NCI-H774 (cell line): ENCODE measurements at places on chromosomes 5 and 9.

GRCh38 chr5:177086654-177087397, at the start of gene FGFR4:
TSS of gene FGFR4 (plus strand) at chr5:177086915. CDS start at chr5:177089603, 2,688 bp downstream.
- peak; percentile 77 for DNase-seq

DNA sequence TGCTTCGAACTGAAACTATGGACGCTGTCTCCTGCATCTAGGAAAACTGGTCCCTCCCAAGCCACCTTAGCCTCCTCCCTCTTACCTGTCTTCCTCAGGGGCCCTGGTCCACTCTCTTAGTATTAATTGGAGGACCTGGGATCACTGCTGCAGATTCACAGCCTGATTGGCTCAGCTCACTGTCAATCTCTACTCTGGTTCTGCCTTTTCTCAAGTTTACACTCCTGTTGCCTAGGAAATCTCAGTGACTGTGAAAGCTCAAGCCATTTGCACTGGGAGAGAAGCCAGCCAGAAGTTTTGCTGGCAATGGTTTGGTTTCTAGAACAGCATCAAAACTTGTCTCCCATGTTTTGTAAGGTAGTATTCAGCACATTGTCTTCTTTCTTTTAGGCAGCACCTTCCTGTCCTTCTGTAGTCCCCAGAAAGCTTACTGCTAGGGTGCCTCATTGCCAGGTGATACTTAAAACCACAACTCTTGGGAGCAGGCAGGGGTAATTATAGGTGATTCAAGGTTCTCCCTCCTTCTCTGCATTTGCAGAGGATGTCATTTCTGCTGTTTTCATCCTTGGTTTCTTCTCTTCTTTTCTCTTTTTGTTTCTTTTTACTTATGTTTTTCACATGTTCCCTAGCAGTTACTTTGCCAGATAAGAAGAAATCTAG, at the start of gene CAPSL:
Gene CAPSL, minus strand, starts transcription at position 55 of the 660 bp plus-strand sequence. CDS start 17,502 bp downstream, outside the sequence.
- DNase-seq: peak; percentile 95

- DNase-seq: no peak
Measured at GRCh38 chr9:81132318-81132717, 557.0 kb downstream of the TLE1 start.

GRCh38 chr5:107806705-107807104, 136.0 kb upstream of the EFNA5 start:
- no peak for DNase-seq

GRCh38 chr5:53364061-53364460, 116.4 kb upstream of the FST start:
- no peak for DNase-seq

GRCh38 chr9:114616684-114617520, 5.8 kb downstream of the TMEM268 start:
- no peak for DNase-seq

GRCh38 chr5:149995385-149996204, 4.9 kb downstream of the TIGD6 start:
- DNase-seq: no peak

- DNase-seq: no peak
Measured at GRCh38 chr5:6159832-6160430, 218.4 kb downstream of the MED10 start.

GRCh38 chr5:171207256-171207847, 101.7 kb upstream of the TLX3 start:
- no peak for DNase-seq

- DNase-seq: no peak
Measured at GRCh38 chr9:6230037-6230780, 14.6 kb downstream of the IL33 start.

DNA sequence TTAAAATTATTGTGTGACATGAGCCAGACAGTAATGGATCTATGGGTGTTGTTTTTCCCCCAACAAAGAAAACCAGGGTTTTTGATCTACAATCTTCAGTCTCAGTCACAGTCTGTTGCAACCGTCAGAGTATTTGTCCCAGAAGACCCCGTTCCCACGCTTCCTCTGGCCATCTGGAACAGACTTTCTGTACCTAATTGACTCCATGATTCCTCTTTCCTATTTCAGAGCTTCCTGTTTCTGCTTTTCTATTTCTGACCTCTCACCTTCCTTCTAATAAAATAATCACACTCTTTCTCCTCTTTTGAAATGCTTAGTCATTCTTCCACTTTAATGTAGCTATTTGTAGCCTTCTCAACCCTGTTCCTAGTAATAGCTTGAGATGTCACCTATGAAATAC, 1044.8 kb downstream of the DTWD2 start:
- DNase-seq: no peak

DNA sequence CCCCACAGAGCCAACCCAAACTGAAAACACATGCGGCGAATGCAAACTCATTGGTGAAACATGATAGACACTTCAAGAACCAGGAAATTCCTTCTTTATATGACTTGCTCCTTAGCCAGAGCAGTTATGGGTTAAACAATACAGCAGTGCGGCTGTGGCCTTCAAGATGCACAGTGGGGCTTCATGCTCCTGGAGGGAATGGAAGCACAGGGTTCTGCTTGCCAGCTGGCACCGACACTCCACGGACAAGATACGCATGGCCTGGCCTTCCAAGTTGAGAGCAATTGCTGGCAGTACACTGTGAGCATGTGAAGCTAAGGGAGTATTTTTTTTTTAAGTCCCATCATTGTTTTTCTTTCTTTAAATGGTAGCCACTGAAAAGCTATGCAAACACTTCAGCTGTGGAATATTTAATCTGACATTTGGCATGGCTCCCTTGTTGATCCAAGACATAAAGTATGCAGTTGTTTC, 451.6 kb upstream of the CD180 start:
- peak; percentile 47 for DNase-seq

GRCh38 chr5:13740471-13740870, 204.0 kb downstream of the DNAH5 start:
- DNase-seq: no peak

DNA sequence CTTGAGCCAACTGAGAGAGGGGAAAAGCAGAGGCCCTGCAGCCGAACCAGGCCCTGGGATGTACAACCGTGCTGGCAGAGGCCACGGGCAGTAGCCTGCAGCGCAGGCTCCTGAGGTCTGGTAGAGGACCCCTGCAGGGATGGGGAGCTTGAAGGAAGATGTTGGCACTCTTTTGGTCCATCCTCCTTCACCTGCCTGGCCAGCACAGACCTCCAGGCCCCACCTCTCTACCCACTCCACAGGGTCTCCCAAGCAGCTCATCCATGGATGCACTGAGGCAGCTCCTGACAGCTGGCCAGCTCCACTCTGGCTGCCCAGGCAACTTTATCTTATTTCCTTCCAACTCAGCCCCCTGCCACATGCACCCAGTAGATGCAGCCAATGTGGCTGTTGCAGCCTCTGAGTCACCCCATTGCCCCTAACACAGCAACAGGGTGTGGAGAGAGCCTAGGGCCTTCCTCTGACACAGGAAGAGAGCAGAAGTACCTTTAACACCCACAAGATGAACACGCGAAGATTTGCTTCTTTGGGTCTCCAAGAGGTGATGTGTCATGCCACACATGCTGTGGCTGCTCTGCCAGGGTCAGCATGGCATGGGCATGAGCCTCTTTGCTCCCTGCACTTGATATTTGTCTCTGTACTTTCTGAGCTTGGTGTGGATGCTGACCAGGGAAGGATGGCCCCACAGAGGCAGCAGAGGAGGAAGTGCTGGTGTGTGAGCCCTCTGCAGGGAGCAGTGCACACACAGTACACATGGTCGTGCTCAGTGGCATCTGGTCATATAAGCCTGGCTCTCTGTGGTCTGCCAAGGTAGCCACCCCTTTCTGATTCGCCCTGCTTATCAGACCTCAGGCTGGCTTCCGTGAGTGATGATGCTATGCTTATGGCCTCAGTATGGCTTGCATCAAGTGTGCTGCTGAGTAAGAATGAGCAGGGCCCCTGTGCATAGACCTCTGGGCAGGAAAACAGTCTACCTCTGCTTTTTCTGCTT, 117.2 kb downstream of the NRG2 start:
- no peak for DNase-seq

DNA sequence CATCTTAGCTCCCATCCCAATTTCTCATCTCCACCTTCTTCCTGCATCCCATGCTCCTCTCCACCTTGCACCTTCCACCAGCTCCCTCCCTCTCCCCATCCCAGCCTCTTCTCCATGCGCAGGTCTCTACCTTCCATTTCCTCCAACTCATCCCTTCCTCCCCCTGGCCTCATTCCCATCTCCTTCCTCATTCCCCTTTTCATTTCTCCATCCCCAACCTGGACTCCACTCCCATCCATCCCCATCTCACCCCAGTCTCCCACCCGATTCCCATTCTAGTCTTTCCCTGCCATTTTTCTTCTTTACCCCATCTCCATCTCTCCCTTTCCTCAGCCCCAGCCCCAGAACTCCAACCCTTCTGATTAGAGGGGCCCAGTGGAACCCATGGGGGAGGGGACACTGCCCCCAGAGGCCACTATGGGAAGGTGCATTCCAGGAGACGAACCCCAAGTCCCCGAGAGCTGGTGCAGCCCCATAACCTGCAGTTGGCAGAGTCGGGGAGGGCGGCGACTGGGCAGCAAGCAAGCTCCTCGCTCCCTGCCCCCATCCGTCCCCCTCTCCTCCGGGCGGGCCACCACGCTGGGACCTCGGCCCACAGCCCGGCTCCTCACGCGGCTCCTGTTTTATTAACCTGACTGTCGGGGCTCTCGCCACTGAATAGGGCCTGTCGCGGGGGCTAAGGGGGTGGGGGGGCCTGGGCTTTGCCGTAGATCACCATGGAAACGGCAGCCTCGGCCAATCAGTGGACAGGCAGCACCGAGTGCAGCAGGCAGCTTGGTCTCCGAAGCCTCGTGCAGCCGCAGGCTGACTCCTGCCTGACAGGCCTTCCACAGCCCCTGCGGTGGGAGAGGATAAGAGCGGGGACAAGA, 66.7 kb downstream of the PCDH1 start:
- no peak for DNase-seq

DNA sequence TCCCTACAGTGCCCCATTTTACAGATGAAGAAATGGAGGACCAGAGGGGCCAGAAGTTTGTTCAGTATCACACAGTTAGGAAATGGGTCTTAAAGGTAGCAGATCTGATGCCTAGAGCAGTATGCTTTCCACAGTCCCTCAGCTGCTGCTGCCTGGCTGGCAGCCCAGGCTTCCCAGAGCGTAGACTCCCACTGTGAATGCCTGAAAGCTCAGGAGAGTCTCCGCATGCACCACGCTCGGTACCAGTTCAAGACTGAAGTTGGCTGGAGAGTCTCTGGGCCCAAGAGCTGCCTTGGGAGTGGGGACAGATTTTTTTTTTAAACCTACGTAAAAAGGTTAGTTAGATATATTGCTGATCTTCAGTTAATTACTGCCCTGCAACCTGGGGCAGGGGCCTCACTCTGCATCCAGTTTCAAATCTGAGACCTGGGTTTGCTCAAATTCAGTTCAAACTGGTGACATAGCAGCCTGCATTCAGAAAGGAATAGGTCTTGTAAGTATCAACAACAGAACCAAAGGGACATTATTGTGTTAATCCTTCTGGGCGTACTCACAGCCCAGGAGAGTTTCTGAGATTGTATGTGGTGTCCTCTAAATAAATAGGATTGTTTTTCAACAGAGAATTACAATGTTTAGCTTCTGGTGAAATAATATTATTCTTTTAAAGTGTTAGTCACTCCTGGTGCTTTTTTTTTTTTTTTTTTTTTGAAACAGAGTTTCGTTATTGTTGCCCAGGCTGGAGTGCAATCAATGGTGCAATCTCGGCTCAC, 8.3 kb downstream of the NANS start:
- DNase-seq: no peak

DNA sequence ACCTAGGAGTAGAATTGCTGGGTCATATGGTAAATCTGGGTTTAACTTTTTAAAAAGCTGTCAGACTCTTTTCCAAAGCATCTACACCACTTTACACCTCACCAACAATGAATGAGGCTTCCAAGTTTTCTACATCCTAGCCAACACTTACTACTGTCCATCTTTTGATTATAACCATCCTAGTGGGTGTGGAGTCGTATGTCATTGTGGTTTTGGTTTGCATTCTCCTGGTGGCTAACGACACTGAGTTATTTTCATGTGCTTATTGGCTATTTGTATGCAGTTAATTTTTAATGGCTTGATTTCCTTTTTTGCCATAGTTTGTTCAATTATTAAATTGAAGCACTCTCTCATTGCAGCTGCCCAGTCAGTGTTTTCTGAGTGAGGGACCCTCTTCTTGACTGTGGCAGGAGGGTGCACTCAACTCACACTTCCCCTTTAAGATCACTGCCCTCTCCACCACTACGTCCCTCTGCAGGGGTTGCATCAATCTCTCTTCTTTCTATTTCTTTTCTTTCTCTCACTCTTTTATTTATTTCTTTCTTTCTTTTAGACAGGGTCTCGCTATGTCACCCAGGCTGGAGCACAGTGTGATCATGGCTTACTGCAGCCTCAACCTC, 182.3 kb downstream of the C9orf152 start:
- DNase-seq: no peak

- DNase-seq: no peak
Measured at GRCh38 chr9:83019246-83019645, 43.7 kb downstream of the RASEF start.

GRCh38 chr9:114090798-114091197, 8.3 kb downstream of the KIF12 start:
- DNase-seq: no peak

DNA sequence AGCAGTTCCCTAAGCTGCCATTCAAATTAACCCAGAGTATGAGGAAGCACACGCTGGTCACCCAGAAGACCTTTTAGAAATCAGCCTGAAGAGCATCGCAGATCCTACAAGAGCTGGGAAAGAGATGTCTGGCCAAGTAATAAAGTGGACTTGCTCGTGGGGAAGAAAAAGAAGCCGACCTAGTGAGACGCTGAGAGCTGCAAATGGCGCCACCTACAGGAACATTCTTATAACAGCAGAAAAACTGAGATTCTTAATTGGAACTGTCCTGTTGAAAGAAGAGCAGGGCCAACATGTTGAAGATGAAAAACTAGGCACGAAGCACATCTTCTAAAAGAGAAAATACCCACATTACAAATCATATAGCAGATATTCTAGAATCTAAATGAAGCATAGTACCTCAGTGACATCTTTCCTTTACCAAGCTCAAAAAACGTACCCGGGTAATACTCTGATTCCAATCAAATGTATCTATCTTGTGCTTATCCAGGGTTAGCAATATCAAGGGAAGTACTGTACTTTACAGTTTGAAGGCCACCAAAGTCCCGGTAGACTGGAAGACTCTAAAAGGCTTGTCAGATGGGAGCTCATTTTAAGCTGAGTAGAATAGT, 3.9 kb upstream of the GNAQ start:
- DNase-seq: peak; percentile 62

DNA sequence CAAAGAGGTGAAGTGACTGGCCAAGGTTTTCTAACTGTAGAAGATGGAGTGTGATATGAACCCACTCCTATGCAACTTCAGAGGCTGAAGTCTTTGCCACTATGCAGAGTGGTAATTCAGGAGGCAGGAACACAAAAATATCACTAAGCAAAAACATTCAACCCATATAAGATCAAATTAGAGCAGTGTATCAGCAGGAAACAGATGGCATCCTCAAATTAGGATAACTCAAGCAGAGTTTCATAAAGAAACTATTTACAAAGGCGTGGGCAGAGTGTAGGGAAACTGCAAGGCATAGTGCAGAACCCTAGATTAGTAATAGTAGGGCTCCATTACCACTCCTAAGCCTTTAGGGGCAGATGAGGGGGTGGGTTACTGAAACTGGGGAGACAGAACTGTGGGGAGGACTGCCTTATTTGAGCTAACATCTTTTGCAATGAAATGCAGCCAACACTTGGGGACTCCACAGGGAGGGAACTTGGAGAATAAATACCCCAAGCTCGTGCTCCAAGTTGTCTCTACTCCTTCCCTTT, 72.2 kb downstream of the PTTG1 start:
- DNase-seq: no peak
